ENCODE measurements at places on chromosomes 1 and 21.
A peak's percentile ranks its signal among the peaks of the same experiment; 100 is the strongest.

GRCh38 chr1:196152086-196152485, 456.2 kb downstream of the KCNT2 start:
- DNase-seq: peak; percentile 41

DNA sequence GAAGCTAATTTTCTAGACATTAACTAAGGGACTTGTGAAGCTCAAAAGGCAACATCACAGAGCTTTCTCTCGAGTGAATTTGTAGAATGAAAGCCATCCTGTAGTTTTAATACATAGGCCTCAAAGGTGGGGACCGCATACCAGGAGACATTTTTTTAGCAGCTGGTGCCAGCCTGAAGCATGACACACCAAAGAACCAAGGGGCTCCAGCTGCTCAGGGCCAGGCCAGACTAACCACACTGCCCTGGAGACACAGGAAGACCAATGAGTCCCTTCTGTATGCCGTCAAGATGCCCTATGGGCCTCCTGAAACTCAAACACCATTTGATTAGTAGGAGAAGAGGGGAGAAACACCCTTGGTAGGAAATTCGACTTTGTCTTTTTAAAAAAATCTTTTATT, 113.9 kb upstream of the CACNA1E start:
- DNase-seq: no peak

DNA sequence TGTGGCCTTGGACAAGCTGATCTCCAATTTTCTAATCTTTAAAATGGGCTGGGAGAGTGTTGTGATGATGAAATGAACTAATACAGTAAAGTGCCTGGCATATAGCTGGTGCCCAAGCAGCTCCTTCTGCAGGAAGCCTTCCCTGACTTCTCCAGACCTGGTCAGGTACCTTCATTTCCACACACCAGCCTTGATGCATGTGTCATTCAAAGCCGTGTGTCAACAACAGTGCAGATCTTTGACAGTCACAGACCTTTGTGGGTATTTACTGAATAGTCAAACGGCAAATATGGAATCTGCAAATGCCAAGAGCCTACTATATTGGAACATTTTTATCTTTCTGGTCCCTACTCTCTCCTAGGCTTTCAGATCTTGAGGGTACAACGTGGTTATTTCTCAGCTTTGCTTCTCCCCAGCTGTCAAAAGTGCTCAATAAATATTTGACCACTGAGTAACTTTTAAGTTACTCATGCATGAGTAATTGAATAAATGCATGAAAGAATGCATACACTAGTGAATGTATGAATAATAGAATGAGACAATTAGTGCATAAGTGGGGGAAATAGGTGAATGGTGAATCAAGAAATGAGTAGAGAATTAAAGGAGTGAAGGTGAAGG, 75.4 kb downstream of the MDM4 start:
- no peak for DNase-seq

DNA sequence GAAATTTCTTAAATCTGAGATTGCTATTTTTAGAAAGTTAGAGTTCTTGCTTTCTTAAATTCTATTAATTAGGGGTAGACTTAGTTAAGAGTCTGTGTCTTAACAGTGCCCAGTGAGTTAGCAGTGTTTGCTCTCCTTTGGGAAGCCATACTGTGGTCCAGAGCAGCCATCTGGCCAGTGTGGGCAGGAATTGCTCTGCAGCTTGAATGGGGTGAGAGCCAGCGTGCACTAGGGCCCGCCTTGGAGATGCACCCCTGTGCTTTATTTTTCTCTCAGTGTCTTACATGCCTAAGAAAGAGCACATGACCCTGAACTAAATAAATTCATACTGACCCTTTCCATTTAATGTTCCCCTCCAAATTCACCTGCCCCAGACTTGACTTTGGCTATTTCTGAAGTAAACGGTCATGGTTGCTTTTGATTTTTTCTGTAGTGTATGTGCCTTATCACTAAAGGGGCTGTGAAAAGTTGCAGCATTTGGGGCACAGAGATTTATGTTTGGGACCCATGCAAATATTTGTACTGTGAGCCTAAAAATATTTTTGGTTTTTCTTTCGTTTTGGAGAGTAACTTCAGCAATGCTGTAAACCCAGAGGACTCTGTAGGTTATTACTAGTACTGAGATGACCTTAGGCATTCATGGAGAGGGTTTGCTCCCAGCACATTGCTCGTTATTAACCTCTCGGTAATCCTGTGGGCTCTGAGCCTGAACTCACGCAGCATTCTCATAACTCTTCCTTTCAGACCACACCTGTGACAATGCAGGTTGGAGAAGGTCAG, 21.3 kb upstream of the KCNQ4 start:
- no peak for DNase-seq

- peak; percentile 84 for DNase-seq
Observed at GRCh38 chr1:206461602-206462455, 8.4 kb upstream of the IKBKE start.

DNA sequence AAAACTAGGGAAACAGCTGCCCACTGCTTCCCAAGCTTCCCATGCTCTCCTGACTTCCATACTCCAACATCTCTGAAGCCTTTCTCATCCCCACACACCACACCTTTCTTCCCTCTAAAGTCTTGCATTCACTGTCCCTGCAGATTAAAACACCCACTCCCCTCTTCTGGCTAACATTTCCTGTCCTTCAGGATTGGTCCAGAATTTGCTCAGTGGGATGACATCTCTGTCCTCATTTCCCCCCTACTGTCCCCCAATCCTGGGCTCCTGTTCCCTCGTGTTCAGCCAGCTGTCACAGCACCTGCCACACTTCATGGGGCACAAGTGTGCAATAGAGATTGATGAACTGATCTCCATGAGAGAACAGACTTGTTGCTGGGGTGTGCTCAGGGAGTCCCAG, 82.7 kb downstream of the KCND3 start:
- no peak for DNase-seq

- no peak for DNase-seq
Observed at GRCh38 chr1:57683037-57683942, 259.4 kb upstream of the DAB1 start.

GRCh38 chr1:147214842-147215539, 10.1 kb downstream of the FMO5 start:
- no peak for DNase-seq

- DNase-seq: no peak
Observed at GRCh38 chr1:38053416-38054091, 7.0 kb upstream of the POU3F1 start.

DNA sequence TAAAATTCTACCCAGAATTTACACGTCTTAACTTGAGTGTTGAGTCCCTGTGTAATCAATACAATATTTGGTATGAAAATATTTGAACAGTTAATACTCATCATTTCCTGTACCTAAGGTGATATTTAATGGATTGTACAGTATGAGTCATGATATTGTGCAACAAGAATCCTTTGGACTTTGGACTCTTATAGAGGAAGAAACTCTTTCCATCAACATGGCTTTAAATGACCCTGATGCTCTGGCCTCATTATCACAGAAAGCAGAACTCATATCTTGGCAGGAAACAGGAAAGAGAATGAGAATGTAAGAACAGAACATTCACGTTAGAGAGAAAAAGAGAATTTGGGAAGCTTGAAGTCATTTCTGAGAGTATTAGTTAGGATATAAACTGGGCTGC, 168.8 kb upstream of the B3GALT2 start:
- no peak for DNase-seq

DNA sequence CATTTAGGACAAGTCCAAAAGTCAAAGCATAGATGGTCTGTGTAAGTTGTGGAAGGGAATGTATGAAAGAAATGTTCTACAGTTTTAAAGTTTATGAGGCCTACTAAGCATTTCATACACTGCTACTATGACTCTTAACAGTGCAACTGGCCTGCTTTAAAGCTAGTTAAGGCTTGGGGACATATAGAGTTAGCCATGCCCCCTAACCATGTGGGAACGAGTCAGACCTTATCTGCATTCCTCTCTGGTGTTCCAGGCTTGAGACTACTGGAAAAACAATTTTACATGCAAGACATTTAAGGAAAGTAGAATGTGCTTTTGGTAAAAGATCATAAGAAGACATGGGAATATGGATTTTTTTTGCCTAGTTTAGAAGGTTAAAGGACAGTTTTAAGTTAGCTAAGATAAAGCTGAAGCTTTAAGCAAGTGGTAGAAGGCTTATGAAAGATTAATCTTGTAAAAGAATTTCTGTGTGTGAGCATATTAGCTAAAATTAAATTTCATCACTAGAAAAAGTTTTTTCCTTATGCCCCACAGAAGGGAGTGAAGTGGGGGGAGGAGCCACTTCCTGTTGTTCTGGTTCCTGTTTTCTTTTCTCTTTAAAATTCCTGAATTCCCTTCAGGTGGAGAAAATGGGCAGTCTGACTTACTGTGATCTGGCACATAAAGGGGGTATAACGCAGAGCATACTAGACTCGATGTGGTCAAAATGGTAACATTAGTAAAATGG, 8.9 kb upstream of the CD48 start:
- no peak for DNase-seq

- no peak for DNase-seq
Observed at GRCh38 chr1:83500531-83500930, 498.4 kb downstream of the TTLL7 start.

DNA sequence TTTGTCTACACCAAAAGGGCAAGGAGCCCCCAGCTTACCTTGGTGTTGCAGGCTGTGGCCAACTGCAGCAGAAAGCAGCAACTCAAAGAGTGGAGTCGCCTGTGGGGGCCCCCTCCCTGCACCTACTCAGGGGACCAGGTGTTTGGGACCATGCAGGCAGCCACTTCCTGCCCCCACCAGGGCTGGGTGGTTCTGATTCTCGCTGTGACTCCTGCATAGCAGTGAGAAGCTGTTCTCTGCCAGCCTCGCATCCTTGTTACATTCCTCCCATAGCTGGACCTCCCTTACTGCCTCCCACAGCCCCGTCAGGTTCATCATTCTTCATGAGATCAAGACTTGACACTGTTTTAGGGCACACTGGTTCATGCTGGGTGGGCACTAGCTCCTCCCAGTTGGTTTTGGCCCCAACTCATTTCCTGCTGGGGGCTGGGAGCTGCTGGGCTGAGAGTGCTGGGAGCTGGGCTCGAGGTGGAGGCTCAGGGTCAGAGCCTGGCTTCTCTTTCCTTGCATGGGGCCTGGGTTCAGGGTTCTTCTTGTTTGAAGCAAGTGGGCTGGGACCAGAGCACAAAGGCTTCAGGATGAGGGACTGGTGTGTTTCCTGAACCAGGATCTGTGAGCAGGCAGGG, 146.9 kb upstream of the C1orf174 start:
- DNase-seq: no peak

DNA sequence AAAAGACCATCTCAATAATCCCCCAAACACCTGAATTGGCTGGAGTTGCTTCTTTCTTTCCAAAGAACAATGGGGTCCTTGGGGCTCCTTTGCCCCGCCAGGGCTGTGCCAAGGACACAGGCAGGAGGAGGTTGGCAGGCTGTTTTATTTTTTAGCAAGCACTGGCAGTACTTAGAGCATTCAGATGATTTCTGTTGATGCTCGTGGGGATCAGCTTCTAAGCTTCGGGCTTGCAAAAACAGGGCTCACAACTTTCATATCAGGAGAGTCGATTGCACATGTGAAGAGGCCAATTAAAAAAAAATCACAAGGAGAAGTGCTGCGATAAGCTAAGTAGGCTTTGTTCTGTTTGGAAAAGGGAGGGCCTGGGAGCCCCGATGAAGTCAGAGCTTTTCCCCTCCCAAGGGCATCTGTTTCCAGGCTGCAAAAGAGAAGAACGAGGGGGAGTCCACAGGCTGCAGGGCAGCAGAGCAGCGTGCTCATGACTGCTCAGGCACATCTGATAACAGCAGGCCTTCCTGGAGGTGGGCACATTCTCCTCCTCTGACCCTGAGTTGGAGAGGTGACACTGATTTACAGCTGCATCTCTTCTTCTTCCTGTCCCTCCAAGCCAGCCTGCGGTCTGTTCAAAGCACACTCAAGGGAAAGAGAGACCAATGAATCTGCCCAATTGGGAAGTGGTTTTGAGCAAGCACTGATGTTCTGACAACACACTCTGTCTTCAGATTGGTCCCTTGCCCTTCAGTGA, 27.3 kb upstream of the BCAR3 start:
- DNase-seq: peak; percentile 29

GRCh38 chr1:232880354-232880753, 70.1 kb upstream of the NTPCR start:
- DNase-seq: peak; percentile 20

Data from suppressor macrophage treated with lipopolysaccharide for 4 hours (primary cell).